Esophagus squamous epithelium (tissue), 5 donors: ENCODE measurements at places on chromosomes 16 and 17.

DNA sequence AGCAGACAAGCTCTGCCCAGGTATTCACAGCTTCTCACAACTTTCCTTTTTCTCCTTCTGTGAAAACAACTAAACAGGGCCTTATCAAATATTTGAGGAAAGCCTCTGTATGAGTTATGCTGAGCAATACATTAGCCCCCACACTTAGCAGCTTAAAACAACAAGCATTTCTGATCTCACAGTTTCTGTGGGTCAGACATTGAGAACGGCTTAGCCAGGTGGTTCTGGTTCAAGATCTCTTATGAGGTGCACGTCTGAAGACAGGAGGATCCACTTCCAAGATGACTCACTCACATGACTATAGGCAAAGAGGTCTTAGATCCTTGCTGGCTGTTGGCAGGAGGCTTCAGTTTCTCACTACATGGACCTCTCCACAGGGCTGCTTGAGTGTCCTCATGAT lies 181.4 kb upstream of the WSCD1 start:
- DNase-seq, result no peak

DNA sequence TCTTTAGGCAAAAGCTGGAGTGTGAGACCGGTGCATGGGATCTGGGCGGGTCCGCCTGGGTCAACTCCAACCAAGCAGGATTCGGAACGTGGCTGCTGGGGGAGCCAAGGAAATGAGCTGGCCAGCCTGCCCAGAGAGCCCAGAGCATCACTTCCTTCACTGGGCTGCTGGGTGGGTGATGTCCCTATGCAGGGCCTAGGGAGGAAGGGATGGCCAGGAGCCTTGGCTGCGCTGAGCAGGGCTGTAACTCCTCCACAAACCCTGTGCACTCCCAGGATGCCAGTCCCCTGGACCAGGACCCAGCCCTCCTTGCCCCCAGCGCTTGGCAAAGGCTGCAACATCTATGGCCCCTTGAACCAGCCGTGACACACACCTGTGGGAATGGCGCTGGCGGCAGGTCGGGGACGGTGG lies 138.4 kb downstream of the RAB11FIP4 start:
- no peak for DNase-seq

DNA sequence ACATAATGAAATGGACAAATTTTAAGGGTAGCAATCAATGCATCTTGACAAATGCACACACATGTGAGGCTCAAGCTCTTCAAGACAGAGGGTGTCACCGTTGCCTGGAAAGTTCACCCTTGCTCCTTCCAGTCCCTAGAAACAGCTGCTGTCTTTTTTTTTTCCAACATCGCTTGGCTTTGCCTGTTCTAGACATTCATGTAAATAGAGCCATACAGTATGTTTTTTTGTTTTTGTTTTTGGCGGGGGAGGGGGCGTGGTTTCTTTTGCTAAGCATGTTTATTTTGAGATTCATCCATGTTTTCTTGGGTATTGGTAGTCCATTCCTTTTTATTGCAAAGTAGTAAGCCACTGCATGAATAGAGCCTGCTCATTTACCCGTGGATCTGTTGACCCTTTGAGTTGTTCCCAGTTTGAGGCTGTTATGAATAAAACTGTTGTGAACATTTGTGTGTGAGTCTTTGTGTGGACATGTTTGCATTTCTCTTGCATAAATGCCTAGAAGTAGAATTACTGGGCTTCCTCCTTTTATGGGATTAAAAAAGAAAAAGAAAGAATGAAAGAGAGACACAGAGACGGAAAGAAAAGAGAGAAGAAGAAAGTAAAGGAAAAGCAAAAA lies 78.4 kb downstream of the NT5M start:
- no peak for DNase-seq

- DNase-seq, result no peak
Observed at GRCh38 chr16:72467157-72467759, 295.3 kb upstream of the PMFBP1 start.

GRCh38 chr17:73684183-73684582 lies 39.9 kb upstream of the SDK2 start:
- no peak for DNase-seq

DNA sequence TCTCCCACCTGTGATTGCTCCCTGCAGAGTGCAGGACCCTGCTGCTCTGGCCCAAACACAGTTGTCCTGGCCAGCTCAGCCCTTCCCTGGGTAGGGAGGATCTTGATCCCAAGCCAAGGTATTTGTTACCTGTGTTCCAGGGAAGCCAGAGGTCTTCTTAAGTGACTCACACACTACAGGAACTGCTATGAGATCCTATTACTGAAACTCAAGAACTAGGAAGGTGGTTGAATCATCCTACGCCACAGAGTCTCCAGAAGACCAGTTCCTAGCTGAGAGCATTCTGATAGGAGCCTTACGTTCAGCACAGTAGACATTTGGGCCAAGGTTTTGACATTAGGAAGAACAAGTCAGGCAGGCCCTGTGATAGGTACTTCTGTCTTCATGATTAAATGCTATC lies 12.0 kb downstream of the CHST6 start:
- DNase-seq, result no peak

DNA sequence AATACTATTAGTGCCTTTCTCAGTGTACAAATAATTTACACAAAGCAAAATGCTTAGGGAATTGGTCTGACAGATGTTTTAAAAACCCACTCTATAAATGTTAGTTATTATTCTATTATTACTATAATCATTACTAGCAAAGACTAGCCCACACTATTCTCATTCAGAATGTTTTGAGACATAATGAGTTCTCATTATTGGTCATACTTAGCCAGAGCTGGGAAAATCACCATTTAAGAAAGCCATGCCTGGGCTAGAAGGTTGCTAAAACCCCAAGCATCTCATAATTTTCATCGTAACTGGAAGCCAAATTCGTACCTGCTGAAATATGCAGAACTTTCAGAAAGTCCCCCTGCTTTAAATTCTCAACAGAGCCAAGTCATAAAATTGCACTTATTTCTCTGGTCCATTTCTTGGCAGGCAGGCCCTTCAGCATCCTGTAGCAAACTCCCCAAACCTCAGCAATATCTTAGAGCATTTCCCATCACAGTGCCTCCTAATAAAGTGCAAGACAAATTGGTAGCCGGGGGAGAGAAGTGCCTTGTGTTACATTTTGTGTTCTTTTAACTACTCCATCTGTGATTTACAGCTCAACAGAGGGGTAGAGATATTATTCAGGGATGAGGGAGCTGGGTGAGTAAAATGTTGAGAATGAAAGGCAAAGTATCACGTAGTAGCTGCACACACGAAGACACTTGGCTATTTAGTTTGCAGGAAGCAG lies 79.8 kb upstream of the ADAMTS18 start:
- DNase-seq, result no peak

DNA sequence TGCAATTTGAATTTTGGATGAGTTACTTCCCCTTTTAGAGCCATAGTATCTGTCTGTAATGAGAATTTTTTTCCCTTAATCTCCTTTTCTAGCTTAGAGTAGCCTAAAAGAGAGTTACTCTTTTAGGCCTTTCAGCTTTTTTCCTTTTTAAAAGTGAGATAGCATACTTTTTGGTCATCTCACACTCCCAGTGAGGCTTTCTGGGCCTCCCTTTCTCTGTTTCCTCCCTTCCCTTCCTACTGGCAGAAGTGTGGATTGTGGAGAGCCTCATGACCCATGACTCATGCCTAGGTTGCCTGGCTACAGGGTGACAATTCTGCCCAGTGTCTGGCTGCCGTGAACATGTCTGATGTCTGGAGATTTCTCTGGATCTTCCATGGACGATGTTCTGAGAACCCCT lies 15.2 kb downstream of the KRT23 start:
- no peak for DNase-seq

DNA sequence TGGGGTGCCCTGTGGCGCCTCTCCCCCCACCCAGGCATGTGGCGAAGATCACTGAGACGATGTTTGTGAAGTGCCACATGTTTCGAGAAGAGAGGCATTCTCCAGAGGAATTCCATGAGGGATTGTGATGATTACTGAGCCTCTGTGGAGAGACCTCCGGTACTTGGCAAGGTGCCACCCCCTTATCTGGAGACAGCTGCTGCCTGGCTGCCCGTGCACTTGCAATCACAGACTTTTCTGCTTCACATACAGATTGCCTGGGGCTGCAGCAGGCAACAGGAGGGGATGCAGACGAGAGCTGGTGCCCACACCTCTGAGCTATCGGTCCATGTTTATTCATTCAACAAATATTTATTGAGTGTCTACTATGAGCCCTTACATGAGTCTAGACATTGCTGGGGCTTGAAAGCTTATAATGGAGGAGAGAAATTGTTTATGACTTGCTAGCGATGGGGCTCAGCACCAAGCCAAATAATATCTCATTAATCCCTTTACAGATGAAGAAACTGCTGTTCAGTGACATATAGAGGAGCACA lies 317.2 kb upstream of the ZFHX3 start:
- no peak for DNase-seq

GRCh38 chr16:86899757-86900156 lies 321.4 kb downstream of the FOXL1 start:
- no peak for DNase-seq

DNA sequence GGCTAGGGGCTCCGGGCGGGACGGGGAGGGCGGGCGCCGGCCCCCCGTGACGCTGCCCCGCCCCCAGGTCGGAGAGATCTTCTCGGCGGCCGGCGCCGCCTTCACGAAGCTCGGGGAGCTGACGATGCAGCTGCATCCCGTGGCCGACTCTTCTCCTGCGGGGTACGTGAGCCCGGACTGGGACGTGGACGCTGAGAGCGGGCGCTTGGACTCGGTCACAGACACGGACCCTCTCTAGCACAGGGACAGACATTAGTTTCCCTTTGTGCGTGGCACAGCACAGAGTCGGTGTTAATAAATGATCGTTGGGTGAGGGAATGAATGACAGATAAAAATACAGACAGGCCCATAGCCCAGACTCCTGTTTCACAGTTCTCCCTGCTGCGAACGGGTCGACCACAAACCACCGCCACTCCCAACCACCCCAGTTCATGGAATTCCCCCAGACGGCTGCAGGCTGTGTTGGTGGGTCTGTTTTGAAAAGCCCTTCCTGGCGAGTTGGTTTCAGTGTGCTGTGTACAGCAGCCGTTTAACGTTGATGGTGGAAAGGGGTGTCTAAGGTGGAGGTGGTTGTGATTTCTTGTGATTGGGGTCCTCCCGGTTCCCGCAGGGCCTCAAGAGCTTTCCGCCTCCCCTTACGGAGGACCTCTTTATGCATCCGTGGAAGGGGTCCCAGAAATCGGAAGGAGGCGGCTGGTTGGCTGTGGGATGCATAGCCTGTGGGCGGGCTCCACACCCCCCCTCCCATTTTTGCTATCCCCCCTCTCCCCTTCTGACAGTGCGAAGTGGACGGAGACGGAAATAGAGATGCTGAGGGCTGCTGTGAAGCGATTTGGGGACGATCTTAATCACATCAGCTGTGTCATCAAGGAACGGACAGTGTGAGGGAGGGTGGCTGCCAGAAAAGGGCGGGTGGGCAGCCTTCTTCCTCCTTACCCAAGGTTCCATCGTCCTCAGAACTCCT lies 2.9 kb downstream of the RNASEK start:
- no peak for DNase-seq

GRCh38 chr17:16444258-16444886 lies 29.0 kb downstream of the TRPV2 start:
- DNase-seq, result no peak
